AG08395 (cell line): ENCODE measurements at places on chromosomes 2 and 18.

DNA sequence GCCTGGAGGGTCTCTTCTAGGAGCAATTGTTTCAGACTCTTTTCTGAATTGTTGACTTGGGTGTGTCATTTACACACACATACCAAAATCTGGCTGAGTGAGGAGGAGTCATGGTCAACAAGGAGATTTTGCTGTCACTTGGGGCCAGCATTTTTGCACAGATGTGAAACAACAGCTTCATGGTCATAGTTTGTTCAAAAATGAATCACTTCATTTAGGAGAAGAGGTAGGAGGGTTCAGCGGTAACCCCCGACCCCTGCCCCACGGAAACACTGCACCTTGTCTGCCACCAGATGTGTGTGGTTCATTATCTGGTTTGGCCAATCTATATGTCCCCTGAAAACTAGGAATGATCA, 42.2 kb downstream of the LBH start:
- no peak for DNase-seq

- DNase-seq: no peak
Measured at GRCh38 chr2:10062931-10063365, 17.3 kb downstream of the CYS1 start.

- no peak for DNase-seq
Measured at GRCh38 chr2:43410055-43410604, 183.7 kb upstream of the ZFP36L2 start.

- no peak for DNase-seq
Measured at GRCh38 chr2:49616800-49617199, 462.5 kb upstream of the FSHR start.

GRCh38 chr18:5164903-5165302, 32.2 kb downstream of the AKAIN1 start:
- no peak for DNase-seq

GRCh38 chr2:232541961-232542714, 2.6 kb downstream of the CHRNG start:
- no peak for DNase-seq

- DNase-seq: no peak
Measured at GRCh38 chr2:209381091-209381490, 42.8 kb upstream of the MAP2 start.

- DNase-seq: peak; percentile 90
Measured at GRCh38 chr2:102141970-102142828, at the start of gene IL1R1. IL1R1 (plus strand) TSS chr2:102142746; CDS start chr2:102157725, 14,979 bp downstream.

DNA sequence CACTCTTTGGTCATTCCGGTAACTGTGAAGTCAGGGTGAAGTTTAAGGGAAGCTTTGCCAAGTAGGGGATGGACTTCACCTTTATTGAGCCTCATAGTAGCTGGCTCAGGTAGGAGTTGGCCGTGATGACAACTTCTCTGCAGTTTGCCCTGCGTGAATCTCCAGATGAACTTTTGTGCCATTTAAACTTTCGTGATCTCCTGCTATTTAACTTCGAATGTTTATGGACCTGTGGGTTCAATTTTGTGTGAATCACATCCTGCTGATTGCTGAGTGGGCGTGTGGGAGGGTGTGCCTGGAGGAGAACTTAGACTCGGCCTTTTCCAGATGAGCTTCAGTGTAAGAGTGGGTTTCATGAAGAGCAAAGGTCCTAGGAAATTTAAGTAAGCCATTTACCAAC, 4.2 kb downstream of the UGT1A1 start:
- peak; percentile 18 for DNase-seq

- no peak for DNase-seq
Measured at GRCh38 chr2:186737732-186738508, 44.1 kb downstream of the FAM171B start.

DNA sequence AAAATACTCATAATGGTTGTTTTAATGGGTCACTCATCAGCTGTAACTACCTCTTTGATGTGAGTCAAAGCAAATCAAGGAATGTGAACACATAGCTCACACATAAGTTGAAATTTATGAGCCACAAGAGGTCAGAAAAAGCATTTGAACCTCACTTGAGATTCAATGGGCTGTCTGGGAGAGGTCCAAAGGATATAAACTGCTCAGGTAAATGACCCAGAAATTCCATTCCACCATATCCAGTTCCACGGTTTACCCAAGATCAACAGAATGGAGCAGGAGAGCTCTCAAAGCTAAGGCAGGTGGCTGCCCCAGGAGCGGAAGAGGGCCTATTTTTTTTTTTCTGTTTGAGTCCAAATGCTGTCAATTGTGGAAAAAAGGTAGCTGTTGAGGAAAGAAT, 464.1 kb downstream of the TNS1 start:
- DNase-seq: no peak
